Right renal cortex interstitium (tissue), 3 donors: ENCODE measurements at places on chromosomes 3 and 15.

- DNase-seq = no peak
Measured at GRCh38 chr3:194275291-194275690, 75.8 kb downstream of the CPN2 start.

DNA sequence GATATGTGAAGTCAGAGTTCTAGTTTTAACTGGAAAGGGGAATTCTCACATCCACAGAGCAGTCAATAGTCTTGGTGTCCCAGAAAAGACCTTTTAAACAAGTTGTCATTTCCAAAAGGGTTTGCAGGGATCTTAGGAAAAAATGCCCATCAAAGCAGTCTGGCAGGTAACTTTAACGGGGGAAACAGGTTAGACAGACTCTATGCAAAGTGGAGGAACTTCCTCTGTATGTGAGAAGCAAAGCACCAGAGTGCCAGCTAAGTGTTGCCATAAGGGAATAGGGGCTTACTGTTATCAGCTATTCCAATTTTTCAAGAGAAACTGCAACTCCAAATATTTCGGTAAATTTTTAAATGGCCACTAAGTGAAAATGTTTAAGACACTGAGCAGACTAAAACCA is 307.9 kb upstream of the MDFIC2 start:
- no peak for DNase-seq

DNA sequence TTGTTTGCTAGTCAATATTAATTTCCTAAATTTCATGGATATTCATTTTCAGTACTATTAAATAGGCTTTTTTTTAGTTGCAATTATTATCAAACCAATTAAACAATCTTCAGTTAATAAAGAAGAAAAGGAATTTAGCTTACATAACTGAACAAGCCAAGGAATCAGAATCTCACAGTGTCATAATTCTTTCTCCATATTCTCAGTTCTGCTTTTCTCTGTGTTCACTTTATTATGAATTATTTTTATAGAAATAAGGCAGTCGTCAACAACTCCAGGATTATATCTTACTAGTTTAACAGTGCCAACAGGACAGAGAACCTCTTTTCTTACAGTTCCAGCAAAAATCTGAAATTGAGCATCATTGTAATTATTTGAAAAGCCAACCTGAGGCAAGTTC is 221.7 kb downstream of the CGGBP1 start:
- DNase-seq = no peak

DNA sequence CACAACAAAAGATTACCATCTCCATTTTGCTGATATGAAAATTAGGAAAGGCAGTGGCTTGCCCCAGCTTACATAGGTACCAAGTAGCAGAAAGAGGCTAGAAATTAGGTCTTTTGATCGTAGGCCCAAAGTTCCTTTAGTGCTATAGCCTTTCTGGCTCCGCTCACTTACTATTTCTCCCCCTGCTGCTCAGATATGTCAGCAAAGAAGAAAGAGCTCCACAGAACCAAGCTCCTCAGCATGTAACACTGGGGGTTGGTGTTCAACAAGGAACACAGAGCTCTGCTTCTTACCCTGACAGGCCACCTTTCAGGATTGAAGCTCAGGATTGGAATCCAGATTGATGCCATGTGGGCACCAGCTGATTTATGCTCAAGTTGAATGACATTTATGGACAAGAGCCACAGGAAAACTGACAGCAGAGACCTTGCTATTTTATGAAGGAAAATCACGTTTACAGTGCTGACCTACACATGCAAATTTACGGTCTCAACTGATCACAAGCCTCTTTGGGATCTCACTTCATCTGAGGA is 6.1 kb upstream of the IL12A start:
- DNase-seq = no peak

- no peak for DNase-seq
Measured at GRCh38 chr3:128491941-128492670, 895 bp downstream of the GATA2 start.

DNA sequence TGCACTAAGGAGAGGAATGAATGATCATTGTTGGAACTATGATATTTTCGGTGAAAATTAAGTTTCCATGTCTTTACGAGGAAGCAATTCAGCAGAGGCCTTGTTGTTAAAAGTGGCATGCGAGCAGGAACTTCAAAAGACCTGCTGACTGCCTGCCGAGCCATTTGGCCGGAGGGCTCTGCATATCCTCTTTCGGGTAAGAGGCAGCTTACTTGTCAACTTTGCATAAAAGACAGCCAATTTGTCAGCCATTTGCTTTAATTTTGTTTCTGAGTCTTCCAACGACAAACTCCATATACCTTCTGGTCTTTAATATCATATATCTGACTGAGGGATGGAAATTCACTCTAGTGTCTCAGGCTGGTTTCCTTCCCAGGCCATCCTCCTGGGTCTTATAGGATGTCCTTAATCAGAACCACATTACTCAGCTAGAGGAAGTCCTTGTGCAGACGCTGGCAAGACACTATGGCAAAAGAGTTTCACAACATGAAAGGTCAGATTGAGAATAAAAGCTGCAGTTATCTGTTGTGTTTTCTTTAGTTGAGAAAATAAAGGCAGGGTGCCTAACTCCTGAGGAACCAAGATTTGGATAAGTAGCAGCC is 128.7 kb upstream of the WNT5A start:
- DNase-seq = no peak

GRCh38 chr15:80142646-80143045 is 10.2 kb upstream of the FAH start:
- DNase-seq = no peak

GRCh38 chr3:41129731-41130130 is 69.6 kb upstream of the CTNNB1 start:
- no peak for DNase-seq

DNA sequence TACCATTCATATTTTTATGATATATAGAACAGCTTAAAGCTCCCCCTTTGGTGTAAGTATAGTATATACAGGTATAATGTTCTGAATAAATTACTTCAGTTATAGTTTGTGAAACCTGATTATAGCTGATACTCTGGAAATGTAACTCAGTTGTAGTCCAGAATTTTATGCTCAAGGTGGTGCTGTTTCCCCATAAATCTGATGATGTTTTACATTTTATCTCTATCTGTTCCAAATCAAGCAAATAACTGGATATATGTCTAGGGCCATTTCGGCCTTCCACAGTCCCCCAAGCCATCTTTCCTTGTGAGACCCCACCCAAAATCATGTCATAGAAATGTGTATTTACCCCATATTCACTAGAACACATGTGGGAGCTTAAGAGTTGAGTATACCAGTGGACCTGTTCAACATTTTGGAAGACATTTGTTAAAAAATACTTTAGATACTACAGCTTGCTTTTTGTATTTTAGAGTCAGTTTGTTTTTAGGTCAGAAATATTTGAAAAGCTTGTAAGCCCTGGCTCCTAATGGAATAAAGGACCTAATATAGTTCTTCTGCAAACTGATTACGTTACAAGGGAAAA is 107.1 kb downstream of the ATG7 start:
- DNase-seq = no peak

DNA sequence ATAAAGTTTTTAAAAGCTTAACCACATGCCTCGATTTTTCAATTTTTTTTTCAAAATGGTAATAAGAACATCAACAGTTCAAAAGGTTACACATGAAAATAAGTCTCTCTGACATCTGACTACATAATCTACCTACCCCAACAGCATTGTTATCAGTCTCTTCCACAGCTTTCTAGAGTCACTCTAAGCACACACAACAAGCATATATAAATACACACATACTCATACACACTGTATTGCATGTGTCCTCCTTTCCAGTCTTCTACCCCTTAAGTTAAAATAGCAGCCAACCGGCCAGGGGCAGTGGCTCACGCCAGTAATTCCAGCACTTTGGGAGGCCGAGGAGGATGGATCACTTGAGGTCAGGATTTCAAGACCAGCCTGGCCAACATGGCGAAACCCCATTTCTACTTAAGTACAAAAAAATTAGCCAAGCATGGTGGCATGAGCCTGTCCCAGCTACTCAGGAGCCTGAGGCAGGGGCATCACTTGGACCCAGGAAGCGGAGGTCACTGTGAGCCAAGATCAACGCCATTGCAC is 12.2 kb downstream of the TBL1XR1 start:
- no peak for DNase-seq

- no peak for DNase-seq
Measured at GRCh38 chr3:108838436-108838835, 15.8 kb downstream of the TRAT1 start.

DNA sequence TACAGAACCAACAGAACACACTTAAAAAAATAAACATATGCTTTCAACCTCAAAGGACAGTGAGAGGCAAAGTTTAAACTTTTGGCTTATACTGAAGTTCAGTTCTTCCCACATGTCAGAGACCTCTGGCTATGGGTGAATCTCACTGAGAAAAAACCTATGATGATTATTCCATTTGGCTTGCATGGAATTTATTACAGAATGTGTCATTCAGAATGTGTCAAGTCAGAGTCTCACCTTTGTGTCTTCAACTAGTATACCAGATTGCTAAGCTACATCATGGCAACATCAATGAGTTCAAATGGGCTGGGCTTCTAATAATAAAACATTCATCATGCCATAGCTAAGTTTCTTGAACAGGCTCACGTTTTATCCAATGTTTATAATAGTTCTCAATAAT is 987.0 kb downstream of the NTRK3 start:
- no peak for DNase-seq

GRCh38 chr3:66492672-66493071 is 8.2 kb downstream of the LRIG1 start:
- DNase-seq = no peak

DNA sequence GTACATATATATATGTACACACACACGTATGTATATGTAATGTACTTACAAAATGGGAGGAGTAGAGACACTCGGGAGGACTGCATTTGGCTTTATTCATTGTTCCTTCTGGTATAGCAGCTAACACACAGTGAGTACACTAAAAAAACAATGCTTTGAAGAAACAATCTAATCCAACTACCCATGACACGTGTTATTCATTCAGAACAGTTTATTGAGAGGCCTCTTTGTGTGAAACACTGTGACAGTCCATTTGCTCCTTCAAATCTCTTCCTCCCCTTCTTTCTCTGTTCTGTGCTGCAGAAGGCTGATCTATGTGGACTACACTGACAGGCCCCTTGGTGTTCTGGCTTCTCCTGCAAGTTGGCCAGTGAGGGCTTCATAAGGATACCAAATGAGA is 1075.9 kb upstream of the CFAP20DC start:
- DNase-seq = no peak

DNA sequence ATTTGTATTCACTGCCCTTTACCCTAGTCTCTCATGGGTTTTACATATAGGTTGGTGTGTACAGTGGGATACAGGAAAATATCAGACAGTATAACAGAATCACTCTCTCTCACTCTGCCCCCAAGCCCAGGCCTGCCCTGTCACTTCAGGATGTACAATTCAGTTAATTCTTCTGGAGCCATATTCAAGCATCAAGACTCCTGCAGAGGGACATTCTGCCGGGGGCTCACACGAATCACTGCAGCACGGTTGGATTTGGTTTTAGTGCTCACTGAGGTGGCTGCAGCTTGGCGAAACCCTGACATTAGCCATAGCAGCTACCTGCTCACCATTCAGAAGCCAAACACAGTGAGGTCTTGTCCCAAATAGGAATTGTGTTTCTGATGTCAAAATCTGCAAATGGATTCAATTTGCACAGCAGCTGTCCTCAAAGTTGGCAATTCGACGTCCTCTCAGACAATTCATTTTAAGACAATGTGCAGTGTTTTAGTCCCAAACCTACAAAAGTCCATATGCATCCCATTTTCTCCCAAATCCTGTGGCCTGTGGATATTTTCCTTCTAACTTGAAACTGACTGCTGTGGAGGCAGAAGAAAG is 82.9 kb downstream of the CHSY1 start:
- DNase-seq = no peak

DNA sequence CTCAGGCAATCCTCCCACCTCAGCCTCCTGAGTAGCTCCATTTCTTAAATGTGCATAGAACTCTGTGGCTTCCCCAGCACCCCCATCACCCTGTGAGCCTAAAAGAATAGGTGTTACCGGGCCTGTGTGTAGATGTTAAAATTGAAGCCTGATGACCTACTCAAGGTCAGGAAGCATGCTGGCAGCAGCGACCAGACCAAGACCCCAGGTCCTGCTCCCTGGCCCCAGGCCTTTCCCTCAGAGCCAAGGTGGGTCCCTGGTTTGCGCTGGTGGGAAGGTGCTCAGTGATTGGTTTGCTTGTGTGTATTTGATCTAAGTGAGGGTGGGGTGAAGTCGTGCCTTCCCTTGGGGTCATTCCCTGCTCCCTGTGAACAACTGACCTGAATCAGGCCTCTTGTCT is 18.4 kb upstream of the CRABP1 start:
- no peak for DNase-seq

DNA sequence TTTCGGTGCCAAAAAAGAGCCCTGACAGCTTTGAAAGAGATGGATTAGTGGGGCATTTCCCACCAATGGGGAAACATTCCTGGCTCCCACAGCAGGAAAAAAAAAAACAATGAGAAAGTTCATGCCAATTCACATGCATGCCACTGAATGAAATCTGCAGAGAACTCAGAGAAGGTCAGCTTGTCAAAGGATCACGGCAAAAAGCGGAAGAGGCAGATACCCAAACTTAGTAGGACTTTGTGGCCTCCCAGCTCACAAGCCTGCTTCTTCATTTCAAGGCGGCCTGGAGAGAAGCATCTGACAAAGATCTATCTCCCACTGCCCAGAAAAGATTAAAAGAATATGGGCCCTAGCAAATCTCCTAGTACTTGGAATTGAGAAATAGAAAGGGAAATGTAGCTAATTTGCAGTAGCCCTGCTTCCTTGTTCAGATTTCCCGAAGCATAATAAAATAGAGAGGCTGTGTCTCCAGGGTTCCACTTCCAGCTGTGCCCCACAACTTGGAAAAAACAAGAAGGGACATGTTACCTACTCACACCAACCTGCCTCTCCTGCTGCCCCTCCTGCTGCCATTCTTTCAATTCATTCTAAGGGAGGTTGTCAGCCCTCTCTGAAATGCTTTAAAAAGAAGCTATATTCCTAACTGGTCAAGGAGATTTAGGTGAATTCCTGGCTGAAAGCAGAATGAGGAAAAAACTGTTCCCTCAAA is 170.4 kb downstream of the FHIT start:
- no peak for DNase-seq

GRCh38 chr15:56217341-56217740 is 26.3 kb downstream of the RFX7 start:
- DNase-seq = no peak

DNA sequence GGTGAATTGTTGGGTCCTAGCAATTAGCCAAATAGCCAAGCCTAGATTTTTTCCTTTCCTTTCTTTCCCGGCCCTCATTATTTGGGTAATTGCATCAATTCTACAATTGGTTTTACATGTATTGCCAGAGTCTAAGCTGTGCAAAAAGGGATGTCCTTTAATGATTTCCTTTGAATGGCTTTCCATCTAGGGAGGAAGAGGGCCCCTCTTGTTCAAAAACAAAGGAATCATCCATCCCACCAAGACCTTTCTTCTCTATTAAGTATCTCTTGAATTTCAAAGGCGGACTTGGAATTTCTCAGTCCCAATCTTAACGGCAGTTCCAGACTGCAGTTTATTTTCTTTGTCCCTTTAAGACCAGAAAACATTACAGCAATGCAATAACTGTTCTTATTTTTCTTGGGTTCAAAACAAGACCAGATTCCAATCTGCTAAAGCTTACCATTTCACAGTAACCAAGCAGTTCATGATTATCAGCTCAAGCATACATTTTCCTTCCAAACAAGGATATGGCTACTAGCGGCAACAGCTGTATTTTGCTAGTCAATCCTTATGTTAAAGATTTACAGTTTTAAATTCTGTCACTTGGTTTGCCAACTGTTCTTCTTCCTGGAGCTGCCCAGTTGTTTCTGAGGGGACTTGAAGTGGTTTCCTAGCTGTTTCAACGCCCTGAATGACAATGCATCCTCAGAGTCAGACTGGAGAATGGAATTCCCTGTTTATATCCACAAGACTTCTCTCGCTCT is 91.4 kb upstream of the LRIG1 start:
- DNase-seq = no peak
